Caco-2 (cell line): ENCODE measurements at places on chromosomes 16 and 17. TPM values are rescaled to one million over a fixed set of nuclear protein-coding genes. Genes with fewer than 3 reads are reported as not detected.

GRCh38 chr16:74898659-74899058 is 86.3 kb downstream of the WDR59 start:
- H3K4me3 ChIP-seq, result no peak overlapping the region
- H3K4me1 ChIP-seq, result no peaks in the 10 kb centered on the region
- H3K27ac ChIP-seq, result no peak overlapping the region

- peaks cover 15% of the 10 kb centered on the region for H3K4me1 ChIP-seq
- H3K27ac ChIP-seq, result peak overlapping the region; percentile 22
- no peak overlapping the region for H3K4me3 ChIP-seq
- no peaks in the 10 kb centered on the region for H3K27me3 ChIP-seq
- H3K36me3 ChIP-seq, result no peaks in the 10 kb centered on the region; the same call in none of the 2 replicates
- DNase-seq, result no peak
These were observed 18.7 kb upstream of the EVI2A start for GRCh38 chr17:31339906-31340661.

DNA sequence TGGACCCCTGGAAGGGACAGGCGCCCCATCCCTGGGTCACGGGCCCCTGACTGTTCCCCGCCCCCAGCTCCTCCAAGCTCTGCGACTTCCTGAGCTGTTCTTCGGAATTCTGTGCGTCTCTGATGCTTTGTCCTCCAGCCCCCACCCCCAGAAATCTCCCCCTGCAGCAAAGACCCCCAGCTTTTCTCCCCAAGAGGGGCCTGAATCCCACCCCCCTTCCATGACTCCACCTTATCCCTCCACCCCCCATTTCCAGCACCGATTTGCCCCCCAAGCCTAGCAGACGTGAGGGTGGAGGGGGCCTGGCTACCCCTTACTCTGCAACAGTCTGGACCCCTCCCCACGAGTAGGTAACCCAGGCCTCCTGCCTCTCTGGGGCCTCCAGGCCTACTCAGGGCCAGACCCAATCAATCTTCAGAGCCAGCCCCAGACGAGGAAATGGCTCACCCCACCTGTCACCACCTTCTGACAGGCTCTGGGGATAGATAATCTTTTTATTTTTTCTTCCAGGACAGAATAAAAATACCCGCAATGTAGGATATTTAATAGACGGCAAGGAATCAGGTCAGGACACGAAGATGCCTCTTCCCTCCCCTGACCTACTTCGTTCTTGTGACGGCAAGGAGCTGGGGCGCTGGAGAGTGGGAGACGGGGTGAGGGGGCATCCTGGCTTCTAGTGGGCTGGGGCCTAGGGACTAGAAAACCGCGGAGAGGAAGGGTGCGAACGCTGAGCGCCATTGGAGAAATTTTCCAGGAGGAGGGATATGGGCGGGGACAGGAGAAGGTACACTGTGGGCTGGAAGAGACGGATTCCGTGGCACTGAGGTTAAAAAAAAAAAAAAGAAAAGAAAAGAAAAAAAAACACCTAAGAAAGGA is 744 bp upstream of the PLXDC1 start:
- H3K27me3 ChIP-seq, result peaks cover 5% of the 10 kb centered on the region; the same call in 1 of the 2 replicates
- H3K4me3 ChIP-seq, result peak overlapping the region; percentile 83
- no peak overlapping the region for H3K27ac ChIP-seq

GRCh38 chr16:72132726-72133125 is 39.1 kb downstream of the DHX38 start:
- no peak overlapping the region for H3K4me3 ChIP-seq
- no peaks in the 10 kb centered on the region for H3K4me1 ChIP-seq
- DNase-seq, result no peak

DNA sequence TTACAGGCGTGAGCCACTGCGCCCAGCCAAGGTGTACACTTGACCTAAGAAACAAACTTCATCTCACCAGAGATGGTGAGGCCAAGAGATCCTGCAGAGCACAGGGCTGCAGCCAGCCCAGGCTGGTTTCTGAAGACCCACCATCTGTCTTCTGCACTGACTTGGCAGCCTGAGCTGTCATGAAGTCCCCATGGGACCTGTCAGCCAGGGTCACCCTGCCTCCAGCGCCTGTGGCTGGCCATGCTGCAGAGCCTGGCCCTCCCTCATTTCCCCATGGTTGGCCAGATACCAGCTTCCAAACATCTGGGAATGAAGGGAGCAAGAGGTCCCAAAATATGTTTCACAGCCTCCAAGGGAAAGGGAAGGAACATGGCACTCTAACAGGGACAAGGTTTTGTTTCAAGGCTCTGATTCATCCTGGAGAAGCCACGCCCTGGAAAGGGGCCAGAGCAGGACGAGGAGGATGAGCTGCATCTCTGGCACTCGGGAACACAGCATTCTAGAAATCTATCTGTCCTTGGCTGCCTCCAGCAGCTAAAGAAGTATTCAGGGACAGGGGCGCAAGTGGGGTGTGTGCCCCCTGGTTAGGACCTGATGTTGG is 45.3 kb downstream of the DDX19A start:
- DNase-seq, result no peak
- H3K36me3 ChIP-seq, result peaks cover 4% of the 10 kb centered on the region
- H3K4me1 ChIP-seq, result peaks cover 22% of the 10 kb centered on the region
- H3K27me3 ChIP-seq, result no peaks in the 10 kb centered on the region
- no peak overlapping the region for H3K4me3 ChIP-seq
- no peak overlapping the region for H3K27ac ChIP-seq

The SPECC1 gene
- 111 and 123 TPM in 2 replicates for total RNA-seq

The NLE1 gene
- total RNA-seq, result 24.8 and 26.2 TPM in 2 replicates

The RTN4RL1 gene
- total RNA-seq, result 0.54 and 0.60 TPM in 2 replicates

The PYDC1 gene
- total RNA-seq, result not detected in 2 replicates

The SSTR5 gene
- total RNA-seq, result 0.23 and 0.30 TPM in 2 replicates
